ENCODE measurements at places on chromosomes 13 and 19.

GRCh38 chr19:1206150-1206863, 729 bp downstream of the STK11 start:
- DNase-seq = no peak

- no peak for DNase-seq
Measured at GRCh38 chr19:29528350-29528945, 2.7 kb downstream of the VSTM2B start.

GRCh38 chr13:53343361-53343744, 314.7 kb downstream of the OLFM4 start:
- peak; percentile 61 for DNase-seq

GRCh38 chr13:49620170-49620621, 8.1 kb upstream of the ARL11 start:
- DNase-seq = no peak

DNA sequence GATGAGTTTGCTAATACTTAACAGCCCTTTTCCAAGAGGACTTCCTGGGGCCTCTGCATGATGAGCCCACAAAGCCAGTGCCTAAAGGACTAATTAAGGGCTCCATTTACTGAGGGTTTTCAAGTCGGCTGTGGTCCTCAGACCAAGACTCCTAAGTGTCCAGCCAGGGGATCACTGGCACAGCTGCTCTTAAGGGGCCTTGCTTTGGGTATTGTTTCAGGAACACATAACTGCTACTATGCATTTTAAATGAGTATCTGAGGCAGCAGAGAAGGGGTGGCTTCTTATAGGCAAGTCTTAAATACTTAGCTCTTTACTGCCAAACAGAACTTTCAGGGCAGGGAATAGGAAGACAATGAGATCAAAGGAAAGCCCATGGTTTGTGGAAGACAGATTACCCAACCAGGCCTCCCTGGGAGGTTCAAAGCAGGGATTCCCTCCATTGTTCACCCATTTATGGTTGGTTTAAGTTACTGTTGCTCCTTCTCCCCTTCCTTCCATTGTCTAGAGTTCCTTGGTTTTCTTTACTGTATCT, 61.9 kb downstream of the TNFRSF19 start:
- no peak for DNase-seq

- no peak for DNase-seq
Measured at GRCh38 chr19:43372462-43372861, 19.0 kb downstream of the CD177 start.
